DND-41 (cell line): ENCODE measurements at places on chromosomes 12 and 14.

- no peak for DNase-seq
Measured at GRCh38 chr14:89221109-89221810, 195.8 kb downstream of the FOXN3 start.

DNA sequence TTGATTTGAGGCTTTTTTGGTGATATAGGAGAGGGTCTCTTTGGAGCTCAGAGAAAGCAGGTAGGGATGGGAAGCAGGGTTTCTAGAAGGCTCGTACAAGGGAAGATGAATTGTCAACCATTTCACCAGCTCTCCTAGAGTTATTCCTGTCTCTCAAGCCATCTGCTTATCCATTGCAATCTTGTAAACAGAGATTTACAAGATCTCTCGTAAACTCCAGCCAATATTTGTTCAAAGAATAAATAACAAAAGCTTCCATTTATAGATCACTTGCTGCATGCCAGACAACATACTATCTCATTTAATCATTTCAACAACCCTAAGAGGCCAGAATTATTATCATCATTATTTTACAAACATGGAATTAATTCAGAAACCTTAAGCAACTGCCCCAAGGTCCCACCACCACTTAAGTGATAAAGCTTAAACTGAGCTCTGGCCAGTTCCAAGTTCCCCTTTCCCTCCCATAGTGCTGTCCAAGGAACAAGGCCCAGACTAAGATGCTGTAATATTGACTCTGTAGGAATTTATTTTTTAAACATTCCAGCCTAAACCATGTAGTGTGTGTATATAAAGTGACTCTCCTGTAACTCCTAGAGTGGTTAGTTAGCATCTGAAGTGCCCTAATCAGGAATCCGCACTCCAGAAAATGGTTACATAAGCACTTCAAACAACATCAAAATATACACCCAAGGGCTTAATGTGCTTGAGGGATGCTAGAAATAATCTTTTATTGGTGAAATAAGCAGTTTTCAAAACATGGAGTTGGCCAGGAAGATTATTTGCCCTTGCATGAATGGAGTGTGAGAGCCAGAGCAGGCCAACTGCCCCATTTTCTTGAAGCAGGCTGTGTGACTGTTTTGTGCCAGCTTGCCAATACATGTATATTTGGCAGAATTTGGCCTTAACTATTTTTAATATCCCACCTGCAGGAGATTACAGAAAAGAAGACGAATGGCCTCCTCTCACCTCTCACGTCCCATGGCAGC is 2.8 kb upstream of the PLEKHH1 start:
- DNase-seq, result no peak

GRCh38 chr12:105253866-105254513 is 18.0 kb upstream of the APPL2 start:
- DNase-seq, result no peak

DNA sequence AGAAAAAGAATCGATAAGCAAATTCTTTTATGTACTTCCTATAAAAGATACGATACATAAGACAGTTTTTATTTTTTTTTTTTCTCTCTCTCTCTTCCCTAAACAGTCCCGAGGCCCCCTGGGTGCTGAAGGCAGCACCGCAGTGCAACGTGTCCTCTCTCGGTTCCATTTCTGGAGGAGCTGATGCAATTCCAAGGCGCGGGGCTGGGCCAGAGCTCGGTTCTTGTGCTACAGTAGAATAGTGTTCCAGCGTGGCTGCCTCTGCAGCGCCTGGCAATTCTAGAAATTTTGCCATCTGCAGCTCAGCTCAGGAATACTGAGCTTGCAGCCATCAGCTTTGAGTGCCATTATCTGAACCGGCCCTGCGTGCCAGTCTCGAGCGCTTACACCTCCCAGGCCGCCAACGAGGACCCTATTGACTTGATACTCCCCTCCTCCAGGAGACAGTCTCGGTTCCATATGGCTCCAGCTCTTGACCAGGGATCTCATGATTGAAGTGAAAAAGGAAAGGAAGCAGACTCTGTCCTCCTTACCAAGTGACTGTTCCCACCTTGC is 630 bp downstream of the ALDH1L2 start:
- no peak for DNase-seq

GRCh38 chr12:78719721-78720120 is 144.9 kb upstream of the SYT1 start:
- DNase-seq, result no peak

GRCh38 chr14:90072350-90072749 is 10.6 kb downstream of the KCNK13 start:
- no peak for DNase-seq

GRCh38 chr12:52405922-52406385 is at the start of gene KRT82:
TSS of gene KRT82 (minus strand) at chr12:52406335. CDS start at chr12:52406277, 58 bp downstream.
- no peak for DNase-seq

DNA sequence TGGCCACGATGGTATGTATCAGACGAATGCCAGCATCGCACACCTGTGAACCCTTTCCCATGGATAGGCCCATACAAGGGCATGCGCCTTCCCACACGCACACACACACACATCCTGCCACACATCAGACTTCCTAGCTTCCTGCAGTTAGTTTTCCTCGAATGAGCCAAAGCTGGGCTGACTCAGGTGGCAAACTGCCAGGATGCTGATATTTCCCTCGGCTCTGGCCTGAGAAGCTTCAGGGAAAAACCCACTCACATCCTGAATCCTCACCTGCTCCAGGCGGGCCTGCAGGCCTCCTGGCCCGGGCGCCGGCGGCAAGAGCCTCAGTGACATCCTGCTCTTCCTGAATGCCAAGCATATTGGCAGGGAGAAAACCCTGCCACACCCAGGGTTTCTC is 22.4 kb downstream of the CALM1 start:
- no peak for DNase-seq

GRCh38 chr14:53606203-53606602 is 350.4 kb downstream of the BMP4 start:
- no peak for DNase-seq

GRCh38 chr12:89874146-89874545 is 165.5 kb upstream of the ATP2B1 start:
- DNase-seq, result no peak

DNA sequence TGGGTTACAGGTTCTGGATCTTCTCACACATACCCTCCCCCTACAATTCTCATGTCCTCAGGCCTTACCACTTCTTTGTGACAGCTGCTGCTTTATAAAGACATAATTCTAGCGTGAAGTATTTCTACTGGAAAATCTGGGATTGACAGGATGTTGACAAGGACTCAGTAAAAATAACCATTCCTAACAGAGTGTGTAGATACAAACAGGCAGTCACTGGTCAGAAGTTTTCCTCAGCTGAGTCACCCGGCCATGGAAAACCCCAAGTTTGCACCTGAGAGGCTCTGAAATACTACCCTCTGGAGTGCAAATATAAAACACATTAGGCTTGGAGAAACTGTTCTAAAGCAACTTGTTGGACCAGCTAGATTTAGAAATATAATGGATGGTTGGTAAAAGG is 54.4 kb downstream of the SPPL3 start:
- DNase-seq, result no peak

- no peak for DNase-seq
Measured at GRCh38 chr12:25970082-25970481, 11.6 kb downstream of the RASSF8 start.

GRCh38 chr12:53591301-53592206 is 34.6 kb downstream of the ATF7 start:
- no peak for DNase-seq

- DNase-seq, result no peak
Measured at GRCh38 chr14:91059576-91060350, 678 bp downstream of the RPS6KA5 start.

DNA sequence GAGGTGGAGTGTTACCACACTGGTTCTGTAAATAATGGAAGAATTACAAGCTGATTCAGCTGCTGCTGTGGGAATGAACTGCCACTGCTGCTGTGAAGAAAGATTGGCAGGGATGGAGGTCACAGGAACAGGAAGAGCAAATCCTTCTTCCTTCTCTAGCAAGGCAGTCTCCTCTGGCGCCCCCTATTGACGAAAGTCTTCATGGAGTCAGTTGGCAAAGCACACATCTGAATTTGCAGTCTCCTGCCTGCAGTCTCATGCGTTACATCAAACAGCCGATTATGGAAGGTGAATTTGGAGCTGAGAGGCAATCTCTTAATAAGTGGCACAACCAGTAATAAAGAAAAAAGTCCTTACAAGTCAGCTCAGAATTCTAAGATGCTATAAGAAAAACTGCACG is 106.0 kb upstream of the TMTC1 start:
- DNase-seq, result peak; percentile 21

DNA sequence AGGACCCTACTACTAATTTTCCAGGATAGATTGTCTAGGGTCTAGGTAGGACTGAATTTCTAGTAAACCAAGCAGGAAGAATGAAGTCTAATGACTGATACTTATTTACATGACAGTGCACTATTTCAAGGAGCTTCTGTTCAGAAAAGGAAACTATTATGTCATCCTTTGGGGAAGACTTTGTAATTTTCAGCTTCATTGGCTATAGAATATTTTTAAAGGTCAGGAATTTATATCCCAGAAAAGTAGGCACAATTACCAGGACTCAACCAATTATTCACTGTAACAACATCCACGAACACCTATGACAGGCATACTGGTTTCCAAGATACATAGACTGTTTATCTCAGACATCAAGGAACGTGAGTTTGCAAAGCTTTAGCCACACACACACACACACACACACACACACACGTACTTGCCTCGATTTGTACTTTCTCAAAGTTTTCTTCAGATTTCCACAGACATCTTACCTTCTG is 23.2 kb downstream of the OR6S1 start:
- no peak for DNase-seq

DNA sequence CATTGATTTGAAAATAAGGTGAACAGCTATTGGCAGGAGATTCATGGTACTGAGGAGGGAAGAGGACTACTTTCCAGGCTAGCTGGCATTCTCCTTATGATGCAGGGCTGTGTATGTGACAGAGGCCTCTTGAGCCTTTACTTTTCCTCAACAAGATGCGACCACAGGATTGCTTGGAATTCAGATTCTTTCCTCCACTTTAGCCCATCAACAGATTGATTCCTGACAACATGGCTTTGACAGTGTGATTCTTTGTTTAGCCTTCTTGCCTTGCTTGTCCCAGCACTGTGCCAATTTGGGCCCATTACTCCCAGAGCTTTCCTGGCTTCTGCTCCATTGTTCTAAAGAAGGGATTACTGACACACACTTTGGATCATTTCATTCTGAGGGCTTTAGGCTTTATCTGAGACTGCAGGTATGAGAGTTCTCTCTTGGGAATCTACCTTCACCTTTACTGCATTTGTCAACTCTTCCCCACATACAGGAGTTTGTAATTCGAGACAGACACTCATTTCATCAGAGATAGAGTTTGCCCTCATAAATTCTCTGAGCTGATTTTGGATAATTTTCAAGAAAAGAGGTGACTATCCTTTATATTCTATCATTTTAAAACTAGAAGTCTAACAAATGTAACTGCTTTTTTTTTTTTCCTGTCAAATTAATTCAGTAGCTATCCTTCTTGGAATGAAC is 206.4 kb upstream of the GZMB start:
- DNase-seq, result no peak

GRCh38 chr14:102461490-102462338 is 47.9 kb downstream of the ANKRD9 start:
- DNase-seq, result peak; percentile 21

DNA sequence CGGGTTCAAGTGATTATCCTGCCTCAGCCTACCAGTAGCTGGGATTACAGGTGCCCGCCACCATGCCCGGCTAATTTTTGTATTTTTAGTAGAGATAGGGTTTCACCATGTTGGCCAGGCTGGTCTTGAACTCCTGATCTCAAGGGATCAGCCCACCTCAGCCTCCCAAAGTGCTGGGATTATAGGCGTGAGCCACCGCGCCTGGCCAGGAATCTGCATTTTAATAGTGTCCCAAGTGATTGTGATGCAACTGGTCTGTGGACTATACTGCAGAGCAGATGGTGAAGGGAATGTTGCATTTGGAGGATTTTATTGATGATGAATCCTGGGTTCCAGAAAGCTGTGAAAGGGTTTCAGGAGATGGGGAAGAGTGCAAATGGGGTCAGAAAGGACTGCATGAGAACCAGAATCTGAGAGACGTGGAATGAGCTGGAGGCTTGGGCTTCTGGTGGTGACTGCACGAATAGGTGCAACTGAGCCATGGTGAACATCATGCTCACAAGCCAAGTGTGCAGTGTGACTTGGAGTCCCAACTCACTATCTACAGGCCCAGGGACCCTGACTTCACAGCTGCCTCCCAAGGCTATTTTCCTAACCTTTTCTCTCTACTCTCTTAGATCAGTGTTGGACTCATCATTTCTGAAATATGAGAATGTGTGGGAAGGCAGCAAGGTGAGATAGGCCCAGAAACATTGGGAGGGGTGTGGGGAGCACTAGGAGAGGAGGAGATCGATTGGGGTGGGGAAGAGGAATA is 4.5 kb downstream of the RPS26 start:
- DNase-seq, result no peak

- no peak for DNase-seq
Measured at GRCh38 chr12:48767047-48767446, 21.8 kb downstream of the ADCY6 start.

DNA sequence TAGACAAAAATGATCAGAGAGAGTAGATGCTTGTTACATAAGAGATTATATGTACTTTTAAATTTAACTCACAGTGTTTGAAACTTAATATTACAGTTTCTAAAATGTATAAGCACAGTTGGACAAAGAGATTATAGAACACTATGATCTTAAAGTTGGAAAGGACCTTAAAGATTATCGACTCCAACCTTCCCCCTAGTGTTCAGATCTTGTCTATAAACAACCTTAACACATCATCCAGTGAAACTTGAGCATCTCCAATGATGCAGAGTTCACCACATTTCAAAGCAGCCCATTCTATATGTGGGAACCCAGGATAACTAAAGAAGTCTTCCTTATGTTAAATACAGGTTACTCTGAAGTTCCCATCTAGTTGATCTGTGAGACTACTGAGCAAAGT is 480.8 kb downstream of the RMST start:
- DNase-seq, result no peak
